ENCODE measurements at places on chromosomes 11 and 22.

DNA sequence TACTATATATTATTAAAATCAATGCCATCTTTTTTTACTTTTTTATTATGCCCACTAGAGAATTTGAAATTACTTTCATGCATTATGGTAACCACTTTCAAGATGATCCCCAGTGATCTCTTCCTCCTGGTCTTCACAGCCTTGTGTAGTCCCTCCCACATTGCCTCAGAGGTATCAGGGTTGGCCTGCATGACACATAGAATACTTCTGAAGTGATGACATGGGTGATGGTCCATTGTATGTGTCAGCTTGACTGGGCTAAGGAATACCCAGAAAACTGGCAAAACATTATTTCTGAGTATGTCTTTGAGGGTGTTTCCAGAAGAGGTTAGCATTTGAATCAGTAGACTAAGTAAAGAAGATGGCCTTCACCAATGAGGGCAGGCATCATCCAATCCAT, 14.2 kb upstream of the ISX start:
- DNase-seq = no peak

- DNase-seq = no peak
Observed at GRCh38 chr11:119509969-119510401, 87.0 kb upstream of the THY1 start.

DNA sequence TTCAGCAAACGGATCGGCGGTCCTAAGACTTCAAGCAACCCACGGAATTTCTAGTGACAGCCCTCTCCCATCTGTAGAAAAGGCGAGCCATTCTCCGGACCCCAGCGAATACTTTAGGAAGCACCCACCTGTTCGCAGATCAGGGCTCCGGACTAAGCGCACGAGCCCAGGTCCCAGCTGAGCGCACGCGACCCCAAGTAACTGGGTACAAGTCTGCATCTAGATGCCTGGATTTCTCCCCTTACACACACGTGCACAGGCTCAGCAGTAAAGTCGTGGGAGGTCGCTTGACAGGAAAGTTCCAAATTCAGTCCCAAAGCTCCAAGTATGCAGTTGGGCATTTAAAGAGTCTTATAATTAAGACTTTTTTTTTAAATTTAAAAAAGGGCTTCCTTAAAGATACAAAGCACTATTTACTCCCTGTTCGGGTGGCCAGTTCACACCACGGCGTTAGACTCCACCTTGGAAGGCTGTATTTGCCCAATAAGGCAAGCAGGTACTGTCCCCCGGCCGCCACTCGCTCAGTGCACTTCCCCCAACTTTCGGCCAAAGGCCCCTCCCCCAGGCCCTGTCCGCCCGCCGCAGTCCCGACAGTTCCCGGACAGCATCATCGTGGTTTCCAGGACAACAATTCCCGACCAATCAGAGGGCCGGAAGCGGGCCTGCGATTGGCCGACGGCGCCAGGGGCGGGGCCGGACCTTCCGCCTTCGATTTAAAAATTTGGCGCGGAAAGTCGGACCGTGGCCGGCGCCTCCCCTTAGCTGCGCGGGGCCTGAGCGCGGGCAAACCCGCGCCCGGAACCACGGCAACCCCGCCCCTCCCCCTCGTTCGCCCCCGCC, at the start of gene E2F8:
Gene E2F8 (minus strand): TSS at position 526 of the 840 bp plus-strand sequence. CDS start 824 bp downstream, outside the sequence.
- peak; percentile 75 for DNase-seq

GRCh38 chr11:1784761-1785650, 21.3 kb upstream of the CTSD start:
- DNase-seq = no peak

- no peak for DNase-seq
Observed at GRCh38 chr11:88383447-88383846, 45.9 kb upstream of the CTSC start.

DNA sequence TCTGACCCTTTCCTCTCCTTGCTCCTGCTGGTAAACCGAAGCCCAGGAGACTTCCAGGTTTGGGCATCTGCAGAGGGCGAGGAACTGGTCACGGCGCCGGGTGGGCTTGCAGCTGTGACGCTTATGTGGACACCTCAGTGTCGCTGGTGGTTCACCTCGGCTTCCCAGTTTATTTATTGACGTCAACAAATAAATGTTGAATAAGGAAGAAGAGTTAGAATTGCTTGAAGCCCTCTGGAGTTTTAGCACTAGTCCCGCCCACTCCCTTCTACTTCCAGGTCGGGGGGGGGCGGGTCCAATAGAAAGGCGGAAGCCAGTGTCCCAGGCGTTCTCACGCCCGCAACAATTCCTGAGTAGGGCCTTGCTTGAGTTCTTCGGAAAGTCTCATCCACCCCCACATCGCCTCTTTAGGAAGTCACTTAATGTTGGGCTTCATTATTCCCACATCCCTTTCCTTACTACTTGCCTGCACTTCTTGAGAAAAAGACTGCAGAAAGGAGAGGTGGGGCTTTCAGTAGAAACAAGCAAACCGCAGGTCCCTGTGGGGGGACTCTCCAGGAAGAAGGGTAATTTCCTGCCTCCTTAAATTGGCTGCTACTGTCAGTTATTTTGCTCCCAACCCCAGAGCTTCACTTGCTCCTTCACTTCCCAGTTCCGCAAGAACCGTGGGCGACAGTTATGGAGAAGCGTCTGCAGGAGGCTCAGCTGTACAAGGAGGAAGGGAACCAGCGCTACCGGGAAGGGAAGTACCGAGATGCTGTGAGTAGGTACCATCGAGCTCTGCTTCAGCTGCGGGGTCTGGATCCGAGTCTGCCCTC, at the start of gene TTC9C:
Gene TTC9C (plus strand): TSS at position 316 of the 818 bp plus-strand sequence. CDS start 363 bp downstream, at position 679.
- peak; percentile 83 for DNase-seq

DNA sequence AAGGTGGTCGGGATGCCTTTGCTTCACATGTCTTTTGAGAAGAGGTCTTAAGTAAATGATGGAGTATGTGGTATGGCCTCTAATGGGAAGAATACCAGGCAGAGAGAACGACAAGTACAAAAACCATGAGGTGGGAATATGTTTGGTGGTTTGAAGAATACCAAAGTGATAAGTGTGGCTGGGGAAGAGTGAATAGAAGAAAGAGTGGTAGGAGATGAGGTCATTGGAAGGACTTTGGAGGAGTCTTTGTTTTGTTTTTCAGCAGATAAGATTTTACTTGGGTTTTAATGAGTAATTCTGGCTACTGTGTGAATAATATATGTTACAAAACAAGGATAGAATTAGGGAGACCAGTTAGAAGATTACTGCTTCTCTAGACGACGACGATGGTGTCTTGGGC, 515.4 kb downstream of the RAB38 start:
- no peak for DNase-seq

DNA sequence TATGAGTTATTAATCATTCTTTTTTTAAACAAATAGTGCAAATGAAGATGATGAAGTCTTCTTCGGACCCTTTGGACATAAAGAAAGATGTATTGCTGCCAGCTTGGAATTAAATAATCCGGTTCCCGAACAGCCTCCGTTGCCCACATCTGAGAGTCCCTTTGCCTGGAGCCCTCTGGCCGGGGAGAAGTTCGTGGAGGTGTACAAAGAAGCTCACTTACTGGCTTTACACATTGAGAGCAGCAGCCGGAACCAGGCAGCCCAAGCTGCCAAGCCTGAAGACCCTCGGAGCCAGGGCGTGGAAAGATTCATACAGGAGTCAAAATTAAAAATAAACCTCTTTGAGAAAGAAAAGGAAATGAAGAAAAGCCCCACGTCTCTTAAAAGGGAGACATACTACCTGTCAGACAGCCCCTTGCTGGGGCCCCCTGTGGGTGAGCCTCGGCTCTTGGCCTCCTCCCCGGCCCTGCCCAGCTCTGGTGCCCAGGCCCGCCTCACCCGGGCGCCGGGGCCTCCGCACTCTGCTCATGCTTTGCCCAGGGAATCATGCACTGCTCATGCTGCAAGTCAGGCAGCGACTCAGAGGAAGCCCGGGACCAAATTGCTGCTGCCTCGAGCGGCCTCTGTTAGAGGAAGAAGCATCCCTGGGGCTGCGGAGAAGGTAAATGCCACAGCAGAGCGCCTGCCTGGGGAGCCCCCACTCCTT, 11.8 kb downstream of the GTSE1 start:
- DNase-seq = no peak

DNA sequence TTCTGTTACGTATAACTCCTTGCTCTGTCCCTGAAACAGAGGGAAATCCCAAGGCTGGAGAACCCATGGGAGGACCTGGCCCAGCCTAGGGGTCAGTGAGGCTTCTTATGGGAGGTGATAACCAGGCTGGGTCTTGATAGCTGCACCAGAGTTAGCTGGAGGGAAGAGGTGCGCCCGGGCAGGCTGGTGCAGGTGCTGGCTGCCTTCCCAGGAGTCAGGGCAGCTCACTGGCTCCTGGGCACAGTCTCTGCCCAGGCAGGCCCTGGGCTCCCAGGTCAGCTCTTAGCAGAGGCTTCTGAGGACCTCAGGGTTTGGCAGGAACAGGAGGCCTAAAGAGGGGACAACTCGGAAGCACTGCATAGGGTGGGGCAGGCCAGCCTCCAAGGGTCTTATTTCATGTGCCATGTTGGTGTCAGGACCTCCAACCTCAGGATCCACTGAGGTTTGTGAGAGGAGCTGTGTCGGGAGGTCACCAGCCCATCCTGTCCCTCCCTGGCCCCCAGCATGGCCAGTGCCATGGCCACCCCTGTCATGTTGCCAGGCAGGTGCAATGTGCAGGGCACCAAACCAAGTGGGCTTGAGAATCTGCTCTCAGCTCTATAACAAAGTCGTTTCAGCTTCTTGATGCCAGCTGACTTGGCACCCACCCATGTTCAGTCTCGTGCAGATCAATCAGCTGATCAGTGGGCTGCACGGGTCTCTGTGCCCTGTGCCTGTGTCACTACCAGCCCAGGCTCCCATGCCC, 20.5 kb upstream of the CELSR1 start:
- no peak for DNase-seq

GRCh38 chr11:11987503-11988022, 20.9 kb downstream of the DKK3 start:
- DNase-seq = no peak

GRCh38 chr11:115302946-115303703, 201.1 kb downstream of the CADM1 start:
- DNase-seq = no peak

GRCh38 chr11:2300290-2300935, 1.3 kb downstream of the C11orf21 start:
- no peak for DNase-seq

DNA sequence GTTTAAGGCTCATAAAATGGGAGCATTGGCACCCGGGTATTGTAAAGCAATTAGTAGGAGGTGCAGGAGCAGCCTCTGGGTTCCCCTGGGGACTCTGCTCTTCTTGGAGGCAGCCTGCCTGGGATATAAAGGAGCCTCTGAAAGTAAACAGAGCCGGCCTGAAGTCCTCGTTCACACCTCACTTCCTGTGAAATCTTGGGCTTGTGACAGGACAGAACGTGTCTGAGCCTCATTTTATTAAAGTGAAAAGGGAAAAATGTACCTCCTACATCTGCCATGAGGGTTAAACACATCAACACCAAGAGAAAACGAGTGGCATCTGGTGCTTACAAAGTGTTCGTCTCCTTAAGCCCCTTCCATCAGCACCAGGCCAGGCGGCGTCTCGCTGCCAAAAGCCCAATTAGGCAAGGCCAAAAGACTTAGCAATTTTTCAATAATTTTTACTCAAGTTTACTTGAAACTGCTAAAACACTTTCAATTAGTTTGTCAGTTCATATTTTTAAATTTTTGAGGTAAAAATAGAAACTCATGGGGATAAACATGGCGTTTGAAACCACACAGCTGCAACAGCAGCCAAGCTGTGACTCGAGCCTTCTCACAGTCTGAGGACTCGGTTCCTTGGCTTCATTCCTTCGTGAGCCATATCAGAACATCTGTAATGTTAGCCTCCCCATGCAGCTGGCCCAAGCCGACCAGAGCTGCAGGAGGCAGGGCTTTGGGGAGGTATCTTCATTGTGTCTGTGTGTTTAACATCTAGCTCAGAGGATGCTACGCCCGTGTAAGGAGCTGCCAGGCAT, 33.6 kb downstream of the MAP6 start:
- DNase-seq = no peak

DNA sequence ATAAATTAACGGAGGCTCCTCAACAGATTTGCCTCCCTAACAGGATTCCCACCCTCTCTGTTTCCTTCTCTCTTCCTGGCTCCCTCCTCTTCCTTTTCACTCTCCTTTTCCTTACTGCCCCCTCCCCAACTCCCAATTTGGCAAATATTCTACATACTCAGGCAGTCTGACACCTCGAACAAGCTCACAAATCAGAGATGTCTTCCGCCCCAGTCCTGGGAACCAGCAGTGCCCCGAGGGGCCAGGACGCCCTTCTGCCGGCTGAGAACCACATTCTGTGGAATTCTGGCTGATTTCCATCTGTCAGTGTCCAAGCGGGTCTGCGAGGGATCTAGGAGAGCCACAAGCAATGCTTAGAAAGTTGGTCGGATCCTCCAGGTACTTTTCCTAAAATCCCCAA, 94.0 kb downstream of the NTM start:
- DNase-seq = no peak

DNA sequence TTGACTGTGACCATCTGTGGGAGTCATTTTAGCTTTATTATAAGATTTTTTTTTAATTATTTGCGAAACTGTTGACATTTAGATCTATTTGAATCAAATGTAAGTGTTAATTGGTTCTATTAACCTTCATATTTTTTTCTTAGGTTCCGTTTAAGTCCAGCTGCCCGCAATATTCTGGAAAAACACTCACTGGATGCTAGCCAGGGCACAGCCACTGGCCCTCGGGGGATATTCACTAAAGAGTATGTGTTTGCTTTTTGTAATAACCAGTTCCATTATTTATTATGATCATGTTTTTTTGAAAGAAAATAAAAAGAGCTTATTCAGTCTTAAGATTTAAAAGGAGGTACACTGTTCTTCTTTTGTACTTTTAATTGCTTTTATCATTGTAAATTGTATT, 43.9 kb downstream of the PDHX start:
- no peak for DNase-seq

- DNase-seq = no peak
Observed at GRCh38 chr11:80844110-80844819, 1403.4 kb upstream of the TENM4 start.

DNA sequence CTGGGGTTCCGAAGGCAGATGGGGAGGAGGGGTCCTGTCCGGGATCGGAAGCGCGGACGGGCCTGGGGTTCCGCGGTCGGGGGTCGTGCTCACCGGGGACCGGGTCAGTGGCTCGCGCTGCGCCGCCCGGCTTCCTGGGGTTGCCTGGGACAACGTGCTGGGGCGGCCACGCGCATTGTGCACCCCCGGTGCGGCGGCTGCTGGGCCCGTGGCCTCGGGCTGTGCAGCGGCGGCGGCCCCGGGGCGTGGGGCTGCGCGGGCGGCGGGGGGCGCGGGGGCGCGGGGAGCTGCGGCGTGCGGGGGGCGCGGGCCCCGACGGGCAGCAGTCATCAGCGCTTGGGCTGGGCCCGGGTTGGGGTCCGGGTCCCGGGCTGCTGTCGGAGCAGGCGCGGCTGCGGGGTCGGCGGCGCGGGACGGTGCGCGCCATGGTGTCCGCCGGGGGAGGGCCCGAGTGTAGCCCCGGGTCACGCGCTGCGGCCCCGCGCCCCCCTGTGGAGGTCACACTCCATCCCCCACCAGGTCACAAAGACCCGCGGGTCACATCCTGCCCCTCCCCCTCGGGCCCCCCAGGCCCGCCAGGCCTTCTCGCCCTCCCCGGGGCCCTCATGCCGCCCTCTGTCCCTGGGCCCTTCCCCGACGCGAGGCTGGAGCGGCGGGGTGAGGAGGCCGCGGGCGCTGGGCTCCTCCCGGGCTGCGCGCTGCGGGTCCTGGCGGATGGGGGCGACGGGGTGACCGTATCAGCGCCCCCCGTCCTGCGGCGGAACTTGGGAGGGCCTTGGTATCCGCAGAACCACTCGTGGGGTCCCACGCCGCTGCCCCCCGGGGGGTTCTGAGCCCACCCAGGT, at the start of gene TTLL8:
Gene TTLL8 (minus strand): TSS at position 238 of the 845 bp plus-strand sequence.
- DNase-seq = no peak

- DNase-seq = no peak
Observed at GRCh38 chr22:41561788-41562187, 978 bp downstream of the CSDC2 start.

- no peak for DNase-seq
Observed at GRCh38 chr11:113992459-113993110, 17.7 kb downstream of the HTR3A start.

Data from CD4-positive, alpha-beta memory T cell (primary cell).